GM04503 (cell line): ENCODE measurements at places on chromosomes 11 and 22.

GRCh38 chr22:16594026-16594425 is 1.4 kb upstream of the CCT8L2 start:
- DNase-seq = no peak

- no peak for DNase-seq
These were observed 1545.7 kb upstream of the TENM4 start for GRCh38 chr11:80986421-80987074.

DNA sequence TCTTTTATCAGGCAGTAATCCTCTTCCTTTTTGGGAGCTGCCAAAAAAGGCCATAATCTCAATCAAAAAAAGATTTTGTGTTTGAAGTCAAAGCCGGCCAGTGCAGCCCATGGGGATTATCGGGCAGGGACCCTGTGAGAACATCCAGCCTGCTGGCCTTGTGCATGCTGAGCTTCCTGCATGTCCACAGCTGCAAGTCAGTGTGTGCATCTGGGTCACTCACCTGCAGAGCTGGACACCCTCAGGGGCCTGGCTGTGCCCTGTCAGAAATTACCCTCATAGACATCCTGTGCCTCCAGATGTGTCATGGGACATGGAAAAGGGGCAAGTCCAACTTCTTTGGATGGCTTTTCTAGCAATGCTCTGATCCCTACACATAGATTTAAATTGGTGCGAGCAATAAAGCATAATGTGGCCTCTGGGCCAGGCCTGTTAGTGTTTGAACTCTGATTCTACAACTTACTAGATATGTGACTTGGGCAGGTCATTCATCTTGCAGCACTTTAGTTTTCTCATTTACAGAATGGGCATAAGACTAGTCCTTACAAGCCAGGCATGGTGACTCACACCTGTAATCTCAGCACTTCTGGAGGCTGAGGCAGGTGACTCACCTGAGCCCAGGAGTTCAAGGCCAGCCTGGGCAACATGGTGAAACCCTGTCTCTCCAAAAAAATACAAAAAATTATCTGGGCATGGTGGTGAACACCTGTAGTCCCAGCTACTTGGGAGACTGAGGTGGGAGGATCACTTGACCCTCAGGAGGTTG is 81.6 kb upstream of the LARGE1 start:
- DNase-seq = no peak

GRCh38 chr11:74822170-74822569 is 73.5 kb downstream of the RNF169 start:
- peak; percentile 53 for DNase-seq

GRCh38 chr22:36381513-36382128 is 6.1 kb downstream of the MYH9 start:
- no peak for DNase-seq

DNA sequence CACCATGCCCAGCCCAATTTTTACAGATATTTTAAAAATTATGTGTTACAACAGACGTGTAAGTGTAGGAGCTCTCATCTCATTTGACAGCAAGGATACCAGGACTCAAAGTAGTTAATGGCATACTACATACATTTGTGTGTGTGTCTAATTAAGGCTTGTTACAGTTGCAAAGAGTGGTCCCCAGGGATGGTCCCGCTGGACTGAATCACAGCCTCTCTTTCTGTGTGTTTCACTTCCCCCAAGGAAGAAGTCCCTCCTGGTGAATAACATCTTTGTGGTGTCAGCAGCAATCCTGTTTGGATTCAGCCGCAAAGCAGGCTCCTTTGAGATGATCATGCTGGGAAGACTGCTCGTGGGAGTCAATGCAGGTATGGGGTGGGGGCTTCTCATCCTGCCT is 17.2 kb downstream of the SLC2A11 start:
- DNase-seq = no peak
